Esophagus squamous epithelium (tissue), 5 donors: ENCODE measurements at places on chromosomes 7 and 10.

- no peak for DNase-seq
Measured at GRCh38 chr7:23098460-23098859, 7.1 kb upstream of the KLHL7 start.

DNA sequence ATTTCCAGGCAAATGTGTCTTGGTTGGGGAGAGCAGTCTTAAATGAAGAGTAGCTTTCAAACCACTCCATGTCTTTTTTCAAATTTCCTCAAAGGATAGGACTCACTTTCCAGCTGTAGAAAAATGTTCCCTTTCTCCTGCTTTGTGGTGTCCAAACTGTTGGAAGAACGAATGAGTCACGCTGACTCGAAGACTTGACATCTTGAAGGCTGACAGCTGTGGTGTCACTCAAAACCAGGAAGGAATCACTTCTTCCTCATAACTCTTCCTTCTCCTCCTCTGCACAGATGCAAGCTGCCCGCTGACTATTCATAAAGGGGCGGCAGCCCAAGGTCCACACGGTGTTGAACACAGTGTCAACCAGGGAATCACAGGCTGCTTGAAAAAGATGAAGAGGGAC is 19.2 kb downstream of the PLA2G12B start:
- no peak for DNase-seq

GRCh38 chr7:979886-980571 is 3.0 kb upstream of the CYP2W1 start:
- no peak for DNase-seq

GRCh38 chr7:114293289-114294012 is 121.2 kb upstream of the FOXP2 start:
- no peak for DNase-seq

DNA sequence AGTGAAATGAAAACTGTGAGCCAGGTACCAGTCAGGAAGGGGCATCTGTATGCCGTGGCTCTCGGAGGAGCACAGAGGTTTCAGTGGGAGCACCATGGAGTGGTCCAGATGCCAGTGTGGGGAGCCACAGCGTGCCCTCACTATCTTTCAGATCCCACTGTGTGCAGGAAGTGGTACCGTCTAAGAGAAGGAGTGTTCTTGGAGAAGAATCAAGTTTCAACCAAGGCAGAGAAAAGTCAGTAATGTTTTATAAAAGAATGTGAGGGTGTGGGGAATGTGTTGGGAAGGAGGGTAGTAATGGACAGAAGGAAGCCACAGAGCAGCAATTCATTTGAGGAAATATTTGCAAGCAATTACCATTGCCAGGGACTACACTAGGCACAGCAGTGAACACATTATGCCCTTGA is 35.6 kb downstream of the PRKAR2B start:
- DNase-seq: no peak
